ENCODE measurements at places on chromosomes 1 and 21. TPM values are rescaled to one million over a fixed set of nuclear protein-coding genes. Genes with fewer than 3 reads are reported as not detected.

Gene KIAA0040
- 18.0 TPM for polyA plus RNA-seq

Gene MIS18A
- 26.9 TPM for polyA plus RNA-seq

Gene CYP4A11
- polyA plus RNA-seq, result 59.8 TPM

Gene LY9
- 0.32 TPM for polyA plus RNA-seq

GRCh38 chr1:203592156-203592555 lies 34.5 kb upstream of the ATP2B4 start:
- DNase-seq, result peak; percentile 58

GRCh38 chr1:91172541-91172940 lies 150.7 kb upstream of the ZNF644 start:
- no peak for DNase-seq

DNA sequence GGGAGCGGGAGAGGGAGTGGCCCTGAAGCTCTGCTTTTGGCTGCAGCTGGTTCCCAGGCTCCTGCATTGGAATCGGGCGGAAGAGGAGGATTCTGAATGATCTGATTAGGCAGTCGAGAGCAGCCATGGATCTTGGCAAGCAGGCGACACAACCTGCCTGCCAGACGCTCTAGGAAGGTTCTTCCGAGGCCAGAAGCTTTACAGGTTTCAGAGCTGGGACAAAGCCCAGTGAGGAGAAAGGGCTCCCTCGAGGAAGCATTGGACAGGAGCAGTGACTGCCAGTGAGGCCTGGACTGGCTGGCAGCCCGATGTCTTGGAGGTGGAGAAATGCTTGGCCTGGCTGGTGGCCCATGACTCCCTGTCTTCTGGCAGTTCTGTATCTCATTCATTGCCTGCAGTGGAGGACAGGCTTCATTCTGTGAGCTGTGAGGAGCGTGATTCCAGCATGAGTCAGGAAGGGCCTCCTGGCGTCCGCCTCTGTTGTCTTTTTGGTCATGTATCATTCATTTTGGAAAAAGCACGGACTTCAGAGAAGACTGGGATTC lies 132.7 kb upstream of the IPO9 start:
- no peak for DNase-seq
